ENCODE measurements at places on chromosomes 3 and 15. TPM values are rescaled to one million over a fixed set of nuclear protein-coding genes. Genes with fewer than 3 reads are reported as not detected.

GRCh38 chr3:152403632-152404066, 134.9 kb downstream of the MBNL1 start:
- no peak for DNase-seq

DNA sequence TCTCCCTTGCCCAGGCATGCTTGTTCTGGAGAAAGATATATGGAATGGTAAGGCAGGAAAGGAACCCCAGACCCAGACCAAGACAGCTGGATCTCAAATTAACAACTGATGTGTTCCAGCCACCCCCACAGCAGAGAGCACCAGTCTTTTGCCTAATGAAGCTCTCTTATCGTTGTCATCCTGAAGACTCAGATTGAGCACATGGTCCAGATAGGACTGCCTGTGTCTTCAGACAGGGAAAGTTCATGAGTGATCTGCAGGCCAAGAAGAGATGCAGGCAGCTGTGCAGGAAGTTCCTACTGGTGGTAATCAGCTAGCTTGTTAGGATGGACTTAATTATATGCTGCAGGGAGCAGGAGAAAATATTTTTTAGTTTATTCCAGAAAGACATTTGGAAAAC, 53.3 kb downstream of the PPP2R3A start:
- DNase-seq = peak; percentile 60

TGM5 gene
- total RNA-seq = 0.64 TPM

DNA sequence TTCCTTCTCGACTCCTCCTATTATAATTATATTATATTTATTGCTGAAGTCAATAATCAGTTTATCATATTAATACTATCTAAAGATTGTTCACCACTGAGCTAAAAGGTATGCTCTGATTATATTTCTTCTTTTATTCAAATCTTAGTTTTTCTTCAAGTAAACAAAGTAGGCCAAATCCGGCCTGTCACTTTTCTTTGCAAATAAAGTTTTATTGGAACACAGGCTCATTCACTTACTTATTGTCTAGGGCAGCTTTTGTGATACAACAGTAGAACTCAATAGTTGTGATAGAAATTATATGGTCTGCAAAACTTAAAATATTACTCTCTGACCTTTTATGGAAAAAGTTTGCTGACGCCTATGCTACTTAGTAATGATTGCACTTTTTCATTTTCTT, 92.4 kb upstream of the DNAJC19 start:
- DNase-seq = no peak

DNA sequence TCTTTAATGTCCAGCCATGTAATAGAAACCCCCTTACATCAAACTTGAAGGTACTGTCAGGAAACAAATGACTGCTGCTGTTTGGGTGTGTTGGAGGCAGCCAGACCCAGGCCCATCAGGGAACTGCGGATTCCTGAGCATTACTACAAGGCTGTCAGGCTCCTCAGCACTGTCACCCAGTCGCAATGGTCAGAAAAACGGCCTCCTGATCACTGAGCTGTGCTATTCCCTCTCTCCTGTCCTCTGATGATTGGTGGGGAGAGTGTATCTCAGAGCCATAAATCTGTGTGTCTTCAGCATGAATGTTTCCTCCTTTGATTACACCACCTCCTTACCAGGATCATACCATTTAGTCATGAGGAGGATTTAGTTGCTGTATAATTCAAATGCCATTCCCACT, 135.2 kb upstream of the GADL1 start:
- no peak for DNase-seq

- no peak for DNase-seq
These were observed 27.1 kb downstream of the CHST2 start for GRCh38 chr3:143146486-143147274.

PLSCR4 gene
- 3.1 TPM for total RNA-seq

- peak; percentile 19 for DNase-seq
These were observed 22.6 kb upstream of the SCG3 start for GRCh38 chr15:51658664-51659063.

RTP3 gene
- not detected for total RNA-seq

GRCh38 chr3:9808345-9809037, 1.6 kb upstream of the TTLL3 start:
- DNase-seq = peak; percentile 77

- no peak for DNase-seq
These were observed 60.4 kb upstream of the SLC2A2 start for GRCh38 chr3:171086914-171087313.

DNA sequence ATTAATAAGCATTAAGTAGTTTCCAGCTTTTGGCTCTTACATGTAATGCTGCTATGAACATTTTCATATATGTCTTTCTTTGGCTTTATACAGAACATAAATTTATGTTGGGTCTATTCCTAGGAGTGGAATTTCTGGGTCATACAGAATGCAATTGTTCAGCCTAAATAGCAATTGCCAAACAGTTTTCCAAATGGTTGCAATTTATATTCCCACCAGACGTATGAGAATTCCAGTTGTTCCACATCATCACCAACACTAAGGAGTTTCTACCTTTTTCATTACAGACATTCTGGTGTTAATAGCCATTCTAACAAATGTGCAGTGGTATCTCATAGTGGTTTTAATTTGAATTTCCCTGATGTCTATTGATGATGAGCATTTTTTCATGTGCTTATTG, 160.1 kb upstream of the TMC3 start:
- no peak for DNase-seq

SLC22A14 gene
- not detected for total RNA-seq

AP3B2 gene
- total RNA-seq = 0.40 TPM

DNA sequence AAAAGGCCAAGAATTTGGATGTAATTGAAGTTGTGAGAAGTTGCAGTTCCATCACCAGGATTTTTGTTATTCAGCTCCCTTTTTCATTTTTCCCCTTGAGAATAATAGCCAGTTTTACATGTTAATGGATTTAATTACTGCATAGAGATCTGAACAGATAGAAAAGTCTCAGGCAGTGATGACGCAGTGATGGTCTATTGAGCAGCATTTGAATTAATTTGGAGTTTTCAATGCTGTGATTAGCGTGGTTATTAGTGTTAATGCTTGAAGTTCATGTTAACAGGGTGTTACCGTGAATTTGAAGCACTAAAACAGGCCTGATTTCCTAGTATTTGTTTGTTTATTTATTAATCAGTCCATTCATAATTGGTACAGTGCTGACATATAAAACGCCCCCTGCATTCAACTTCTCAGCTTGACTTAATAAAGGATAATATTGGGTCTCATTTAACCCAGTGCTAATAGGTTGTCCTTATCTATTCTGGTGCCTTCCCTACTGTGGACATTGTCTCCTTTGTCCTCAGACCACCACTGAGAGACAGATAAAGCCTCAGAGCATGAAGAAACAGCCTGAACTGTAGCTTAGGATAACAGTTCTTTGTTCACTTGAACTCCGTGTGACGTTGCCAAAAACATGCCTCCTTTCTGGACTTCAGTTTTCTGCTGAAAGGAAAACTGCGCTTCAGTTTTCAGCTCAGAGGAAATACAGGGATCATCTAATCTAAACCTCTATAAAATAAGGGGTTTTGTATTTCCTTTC, 82.4 kb downstream of the RTP4 start:
- no peak for DNase-seq

SEMA3G gene
- total RNA-seq = not detected

MYEF2 gene
- 9.9 TPM for total RNA-seq

TRIM42 gene
- not detected for total RNA-seq

Data from LHCN-M2 (cell line).